ENCODE measurements at places on chromosomes 6 and 20.

DNA sequence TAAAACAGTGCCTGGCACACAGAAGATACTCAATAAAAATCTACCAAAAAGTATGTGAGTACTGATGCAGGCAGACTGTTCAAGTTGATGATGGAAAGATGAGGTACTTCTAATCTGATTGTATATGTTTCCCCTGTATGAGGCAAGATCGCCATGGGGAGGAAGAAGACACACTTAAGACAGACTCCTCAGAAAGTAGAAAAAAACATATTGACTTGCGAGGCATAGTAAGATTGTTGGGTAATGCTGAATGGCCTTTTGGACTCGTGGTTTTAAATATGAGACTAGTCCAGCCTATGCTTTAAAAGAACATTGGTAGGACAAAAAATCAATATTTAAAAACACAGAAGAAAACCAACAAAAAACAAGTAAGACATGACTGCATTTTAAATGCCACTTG lies 72.6 kb downstream of the SHPRH start:
- no peak for DNase-seq

- DNase-seq, result no peak
Measured at GRCh38 chr6:147212622-147213021, 8.4 kb downstream of the STXBP5 start.

DNA sequence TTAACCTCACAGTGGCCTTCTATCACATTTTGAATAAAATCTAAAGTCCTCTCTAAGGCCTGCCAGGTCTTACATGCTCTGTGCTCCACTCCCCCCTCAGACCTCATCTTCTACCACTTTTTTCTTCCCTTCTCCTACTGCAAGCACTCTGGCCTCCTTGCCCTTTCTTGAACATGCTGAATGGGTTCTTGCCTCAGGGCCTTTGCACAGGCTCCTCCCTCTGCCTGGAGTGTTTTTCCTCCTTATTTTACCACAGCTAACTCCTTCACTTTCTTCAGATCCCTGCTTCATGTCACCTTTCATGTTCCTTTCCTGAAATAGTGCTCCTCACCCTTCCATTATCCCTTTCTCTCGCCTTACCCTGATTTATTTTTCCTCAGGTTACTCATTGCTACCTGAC lies 97.9 kb upstream of the FOXP4 start:
- no peak for DNase-seq

GRCh38 chr20:63196768-63197470 lies 19.0 kb downstream of the YTHDF1 start:
- no peak for DNase-seq

GRCh38 chr20:62208061-62208794 lies 11.8 kb downstream of the HRH3 start:
- DNase-seq, result no peak

- no peak for DNase-seq
Measured at GRCh38 chr6:110140650-110141049, 38.8 kb downstream of the WASF1 start.

Data from stimulated activated CD4-positive, alpha-beta T cell treated with anti-CD3 and anti-CD28 coated beads, Interleukin-15, amount 100 ng/mL, for 1 hour (primary cell).